ENCODE measurements at places on chromosomes 2 and 18.
A peak's percentile ranks its signal among the peaks of the same experiment; 100 is the strongest.

GRCh38 chr2:10260130-10260529 lies 42.6 kb upstream of the HPCAL1 start:
- DNase-seq, result no peak

DNA sequence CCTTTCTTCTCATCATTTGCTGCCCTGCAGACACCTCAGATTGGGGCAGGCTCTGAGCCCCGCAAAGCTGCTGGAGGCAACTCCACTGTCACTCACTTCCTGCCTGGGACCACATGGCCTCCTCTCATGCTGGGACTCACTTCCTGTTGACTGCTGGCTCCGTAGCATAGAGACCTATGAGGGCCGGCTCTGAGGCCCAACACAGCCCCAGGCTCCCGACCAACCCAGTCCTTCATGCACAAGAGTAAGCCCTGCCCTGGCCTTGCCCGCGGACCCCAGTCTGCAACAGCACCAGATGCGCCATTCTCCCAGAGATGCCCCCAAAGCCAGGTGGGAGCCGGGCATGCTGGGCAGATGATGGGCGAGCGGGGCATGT lies 55.7 kb downstream of the DNMT3A start:
- DNase-seq, result peak; percentile 26

DNA sequence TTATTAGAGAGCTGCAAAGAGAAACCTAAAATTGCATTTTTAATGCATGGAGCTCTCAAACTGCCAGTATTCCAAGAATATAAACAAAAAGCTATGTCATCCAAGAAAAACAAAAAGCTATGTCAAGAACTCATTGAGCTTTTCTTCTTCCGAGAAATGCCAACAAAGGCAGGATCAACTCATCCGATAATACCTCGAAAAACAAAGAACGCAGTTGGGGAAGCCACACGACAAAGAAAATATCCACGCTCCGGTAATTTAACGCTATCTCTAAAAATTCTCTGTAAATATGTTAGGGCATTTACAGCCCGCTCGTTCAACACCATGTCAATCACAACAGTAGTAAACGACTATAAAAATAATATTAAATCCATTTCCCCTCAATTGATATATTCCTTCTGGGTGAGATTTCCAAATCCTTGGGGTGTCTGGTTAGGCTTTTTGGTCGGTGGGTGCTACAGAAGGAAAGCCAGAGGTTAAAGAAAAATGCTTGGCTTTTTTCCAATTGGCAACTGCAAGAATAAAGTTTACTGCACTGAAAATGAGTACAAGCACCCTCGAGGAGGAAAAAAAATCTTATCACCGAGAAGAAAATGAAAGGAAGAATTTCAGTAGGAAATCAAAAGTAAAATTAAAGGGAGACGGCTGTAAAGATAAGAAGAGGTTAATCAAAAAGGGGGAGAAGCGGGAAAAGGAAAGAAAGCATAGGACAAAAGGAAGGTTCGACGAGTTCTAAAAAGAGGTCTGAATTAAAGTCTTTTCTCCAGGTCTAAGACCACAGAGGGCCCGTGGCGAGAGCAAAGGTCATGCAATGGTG lies 856 bp downstream of the TIA1 start:
- no peak for DNase-seq

GRCh38 chr2:96890726-96891385 lies 21.0 kb upstream of the SEMA4C start:
- DNase-seq, result no peak

DNA sequence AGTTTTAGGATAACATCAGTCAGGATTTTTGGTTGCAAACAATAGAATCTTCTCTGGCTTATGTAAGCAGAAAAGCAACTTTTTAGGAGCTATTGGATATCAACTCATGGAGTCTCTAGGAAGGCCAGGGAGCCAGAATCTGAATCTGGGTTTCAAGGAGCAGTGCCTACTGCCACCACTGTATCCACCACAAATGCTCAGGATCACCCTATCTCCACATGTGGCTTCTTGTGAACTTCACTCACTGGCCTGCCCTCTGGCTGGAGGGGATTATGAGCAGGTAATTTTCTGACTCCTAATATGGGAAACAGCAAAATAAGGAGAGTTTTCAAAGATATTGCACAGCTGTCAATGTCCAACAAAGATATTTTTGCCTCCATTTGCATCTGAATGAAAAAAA lies 142.9 kb downstream of the PKP4 start:
- DNase-seq, result no peak

DNA sequence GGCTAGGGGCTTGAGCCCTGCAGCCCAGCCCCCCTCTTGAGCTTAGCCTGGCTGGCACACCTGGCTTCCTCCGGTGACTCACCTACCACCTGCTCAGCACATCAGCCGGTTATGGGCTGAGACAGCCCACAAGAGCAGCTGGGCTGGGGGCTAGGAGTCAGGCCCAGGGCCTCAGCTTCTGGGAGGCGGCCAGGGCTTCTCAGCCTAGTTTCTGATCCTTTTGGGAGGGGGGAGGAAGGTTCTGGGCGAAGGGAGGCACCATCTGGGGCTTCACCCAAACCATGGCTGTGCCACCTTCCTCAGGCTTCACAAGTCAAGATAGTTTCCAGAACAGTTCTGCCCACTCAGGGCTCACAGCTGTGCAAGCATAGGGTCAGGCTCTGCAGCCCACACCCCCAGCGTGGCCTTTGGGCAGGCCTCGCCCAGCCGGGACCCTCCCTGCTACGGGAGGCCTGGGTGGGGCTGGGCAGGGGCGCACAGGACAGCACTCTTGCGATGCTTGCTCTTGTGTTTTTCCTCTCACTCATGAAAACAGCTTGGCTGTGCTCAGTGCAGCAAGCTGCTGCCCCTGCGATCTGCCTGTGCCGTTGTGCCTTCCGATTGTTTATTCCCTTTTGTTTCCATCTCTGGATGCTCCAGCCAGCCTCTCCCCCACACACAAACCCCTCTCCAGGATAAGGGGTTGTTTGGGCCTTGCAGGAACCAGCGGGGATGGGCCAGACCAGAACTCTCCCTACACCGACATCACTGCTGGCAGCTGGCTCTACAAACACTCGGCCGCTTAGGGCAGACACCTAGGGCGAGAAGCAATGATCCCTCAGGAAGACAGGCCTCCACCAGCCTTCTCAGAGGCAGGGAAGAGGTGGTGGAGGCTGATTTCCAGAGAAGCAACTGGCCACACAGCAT lies 26.1 kb upstream of the SEMA4C start:
- no peak for DNase-seq

- no peak for DNase-seq
Observed at GRCh38 chr18:70058916-70059315, 111.2 kb upstream of the CD226 start.

GRCh38 chr2:28413152-28413898 lies 20.7 kb downstream of the FOSL2 start:
- DNase-seq, result no peak
